ENCODE measurements at places on chromosomes 2 and 18.

DNA sequence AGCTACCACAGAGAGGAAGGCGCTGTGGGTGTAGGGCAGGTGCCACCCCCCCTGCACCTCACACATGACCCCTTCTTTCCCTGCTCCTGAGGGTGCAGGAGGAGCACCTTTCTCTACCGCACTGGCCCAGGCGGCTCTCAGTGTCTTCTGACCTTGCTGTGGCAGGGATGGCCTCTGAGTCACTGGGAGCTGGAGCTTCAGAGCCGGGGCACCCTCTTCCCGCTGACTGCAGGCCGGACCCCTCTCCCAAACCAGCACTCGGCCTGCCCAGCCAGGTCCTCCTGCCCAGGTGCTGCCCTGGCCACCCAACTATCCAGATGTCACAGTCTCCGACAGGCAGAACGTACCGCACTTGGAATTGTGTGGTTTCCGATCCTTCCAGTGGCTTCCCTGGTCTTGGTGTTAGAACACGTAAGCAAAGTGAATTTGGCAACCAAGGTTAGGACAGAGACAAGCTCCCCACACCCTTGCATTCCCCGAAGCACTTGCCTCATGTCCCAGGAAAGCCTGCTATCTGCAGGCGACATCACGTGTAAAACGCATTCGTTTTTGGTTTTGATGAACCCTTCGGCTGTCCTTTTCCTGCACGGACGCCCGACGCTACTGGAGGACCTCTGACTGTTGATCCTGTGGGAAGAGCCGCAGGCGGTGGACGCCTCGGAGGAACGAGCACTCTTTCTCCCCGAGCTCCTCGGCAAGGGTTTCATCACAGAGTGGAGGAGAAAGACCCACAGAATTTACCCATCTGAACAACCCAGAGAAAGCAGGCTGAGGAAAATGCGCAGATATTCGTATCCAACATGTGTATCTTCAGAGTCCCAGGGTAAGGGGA is 24.7 kb upstream of the KCNG2 start:
- no peak for DNase-seq

- DNase-seq: no peak
Observed at GRCh38 chr2:177746358-177746757, 326.2 kb downstream of the PDE11A start.

DNA sequence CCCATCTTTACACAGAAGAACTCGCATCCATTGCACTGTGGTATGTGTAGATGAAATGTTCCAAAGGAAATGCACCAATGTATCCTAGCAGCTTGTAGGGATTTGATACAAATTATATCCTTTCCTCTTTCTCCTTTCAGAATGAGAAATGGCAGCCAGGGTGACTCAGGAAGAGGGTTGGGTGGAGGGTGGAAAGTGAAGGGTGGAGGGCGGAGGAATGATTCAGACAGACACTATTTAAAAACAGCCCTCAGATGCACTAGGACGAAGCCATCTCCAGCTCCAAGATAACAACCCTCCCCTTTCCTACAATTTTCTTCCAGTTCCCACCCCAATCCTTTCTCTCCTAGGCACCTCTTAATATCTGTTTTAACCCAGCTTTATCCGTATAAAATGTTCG is 96.2 kb upstream of the STK39 start:
- DNase-seq: no peak

DNA sequence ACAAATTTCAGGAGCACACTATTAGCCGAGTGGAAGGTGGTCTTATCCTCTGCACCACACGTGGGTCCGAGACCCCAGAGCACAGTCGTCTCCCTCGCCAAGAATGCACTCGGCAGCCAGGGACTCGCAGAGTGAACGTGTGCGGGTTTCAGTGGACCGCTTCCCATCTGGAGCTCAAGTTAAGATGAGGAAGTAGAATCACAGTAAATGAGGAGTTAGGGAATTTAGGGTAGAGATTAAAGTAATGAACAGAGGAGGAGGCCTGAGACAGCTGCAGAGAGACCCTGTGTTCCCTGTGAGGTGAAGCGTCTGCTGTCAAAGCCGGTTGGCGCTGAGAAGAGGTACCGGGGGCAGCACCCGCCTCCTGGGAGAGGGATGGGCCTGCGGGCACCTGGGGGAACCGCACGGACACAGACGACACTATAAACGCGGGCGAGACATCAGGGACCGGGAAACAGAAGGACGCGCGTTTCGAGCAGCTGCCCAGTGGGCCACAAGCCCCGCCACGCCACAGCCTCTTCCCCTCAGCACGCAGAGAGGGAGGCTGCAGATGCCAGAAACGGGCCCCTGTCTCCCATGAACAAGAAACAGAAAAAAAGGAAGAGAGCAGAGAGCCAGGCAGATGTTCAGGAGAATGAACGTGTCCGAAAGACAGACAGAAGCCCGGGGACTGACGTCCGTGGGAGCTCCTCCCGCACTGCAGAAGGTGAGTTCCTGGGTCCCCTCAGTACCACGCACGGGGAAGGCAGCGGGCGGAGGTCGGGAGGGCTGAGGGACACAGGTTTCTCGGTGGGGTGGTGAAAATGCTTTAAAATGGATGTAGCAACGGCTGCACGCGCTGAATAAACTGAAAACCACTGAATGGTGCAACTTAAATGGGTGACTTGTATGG is 5.4 kb upstream of the KCNG2 start:
- DNase-seq: no peak

- DNase-seq: peak; percentile 92
Observed at GRCh38 chr2:14492920-14493503, 139.5 kb upstream of the LRATD1 start.

GRCh38 chr2:240460781-240461431 is 25.4 kb downstream of the GPC1 start:
- no peak for DNase-seq

DNA sequence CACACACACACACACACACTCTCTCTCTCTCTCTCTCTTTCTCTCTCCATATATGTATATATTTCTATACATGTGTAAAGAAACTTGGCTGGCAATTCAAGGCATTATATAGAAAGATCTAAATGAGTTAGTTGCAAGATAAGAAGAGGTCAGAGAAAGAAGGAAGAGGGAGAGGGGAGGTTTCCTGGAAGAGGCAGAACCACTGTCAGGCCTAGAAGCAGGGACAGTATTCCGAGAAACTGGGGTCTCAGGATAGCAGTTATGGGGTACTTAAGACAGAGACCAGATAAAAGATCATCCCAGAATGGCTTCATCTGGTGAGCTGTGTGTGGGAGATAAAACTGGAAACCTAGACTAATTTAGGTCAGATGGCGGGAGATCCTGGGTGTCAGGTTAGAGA is 180.8 kb downstream of the CAMKMT start:
- DNase-seq: no peak
